Peyer's patch (tissue), 4 donors: ENCODE measurements at places on chromosomes 13 and 19.

DNA sequence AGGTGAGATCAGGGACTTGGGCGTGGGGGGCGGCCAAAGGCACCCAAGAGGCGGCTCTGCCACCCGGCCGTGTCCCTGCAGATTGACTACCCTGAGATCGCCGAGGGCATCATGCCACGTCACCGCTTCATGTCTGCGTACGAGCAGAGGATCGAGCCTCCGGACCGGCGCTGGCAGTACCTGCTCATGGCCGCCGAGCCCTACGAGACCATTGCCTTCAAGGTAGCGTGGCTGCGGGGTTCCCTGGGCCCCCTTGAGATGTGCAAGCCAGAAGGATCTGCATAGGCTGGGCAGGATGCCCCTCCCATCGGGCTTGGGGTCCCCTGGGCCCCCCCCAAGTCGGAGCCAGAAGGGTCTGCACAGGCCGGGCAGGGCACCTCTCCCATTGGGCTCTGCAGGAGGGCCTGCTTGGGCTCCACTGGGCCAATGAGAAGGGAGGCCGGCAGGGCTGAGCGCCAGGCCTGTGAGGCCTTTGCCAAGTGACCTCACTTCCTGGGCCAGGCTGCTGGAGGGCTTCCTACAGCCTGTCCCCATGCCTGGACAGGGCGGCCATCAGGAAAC, 2.2 kb upstream of the AMH start:
- no peak for DNase-seq

DNA sequence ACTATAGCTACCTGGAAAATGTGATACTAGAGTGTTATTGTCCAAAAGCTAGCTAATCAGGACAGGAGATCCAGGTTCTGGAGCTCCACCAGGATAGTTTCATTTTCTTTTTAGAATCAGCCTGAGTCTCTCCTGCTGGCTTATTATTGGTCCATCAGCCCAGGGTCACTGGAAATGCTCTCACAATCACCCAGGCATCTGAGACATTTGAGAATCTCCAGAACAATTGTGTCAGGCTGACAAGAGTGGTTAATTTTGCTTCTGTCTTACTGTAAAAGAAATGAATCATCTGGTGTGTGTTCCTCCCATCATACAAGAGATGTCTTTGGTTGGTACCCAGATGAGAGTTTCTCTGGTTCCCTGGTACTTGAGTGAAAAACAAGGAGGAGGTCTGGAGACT, 43.6 kb upstream of the ZNF681 start:
- no peak for DNase-seq

GRCh38 chr19:18346091-18346490, 5.7 kb downstream of the PGPEP1 start:
- DNase-seq, result no peak

DNA sequence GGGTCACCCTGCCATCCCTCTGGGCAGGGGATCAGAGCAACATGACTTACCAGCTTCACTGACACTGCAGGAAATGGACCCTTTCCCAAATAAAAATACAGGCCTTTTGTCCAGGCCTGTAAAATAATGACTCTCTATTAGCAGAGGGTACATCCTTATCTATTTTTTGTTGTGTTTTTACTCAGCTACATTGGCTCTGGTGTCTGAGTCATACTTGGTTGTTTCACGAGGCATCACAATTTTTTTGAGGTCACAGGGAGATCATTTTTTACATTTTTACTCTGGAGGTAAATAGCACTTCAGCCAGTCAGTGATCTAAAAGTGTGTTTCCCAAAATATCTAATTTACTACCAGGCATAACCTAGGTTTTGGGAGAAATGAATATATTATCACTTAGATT, 6.9 kb upstream of the HTR2A start:
- DNase-seq, result no peak

DNA sequence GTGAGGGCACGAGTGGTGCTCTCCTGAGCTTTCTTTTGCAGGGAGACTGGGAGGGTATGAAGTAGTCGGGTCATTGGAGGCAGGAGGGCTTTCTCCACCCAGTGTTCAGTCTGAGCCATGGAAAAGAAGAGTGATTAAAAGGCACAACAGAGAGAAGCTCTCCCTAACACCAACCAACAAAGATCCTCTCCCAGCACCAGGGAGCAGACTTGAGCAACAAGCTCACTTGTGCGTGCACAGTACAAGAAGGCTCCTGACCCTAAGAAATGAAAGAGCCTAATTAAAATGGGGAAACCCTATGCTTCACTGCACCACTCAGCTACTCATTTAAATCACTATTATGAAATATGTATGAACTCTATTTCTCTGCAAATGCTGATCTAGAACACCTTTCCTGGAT, 276.3 kb upstream of the SOX21 start:
- no peak for DNase-seq

- DNase-seq, result no peak
Measured at GRCh38 chr19:6086068-6086788, 24.1 kb downstream of the RFX2 start.
